ENCODE measurements at places on chromosomes 2 and 18.

DNA sequence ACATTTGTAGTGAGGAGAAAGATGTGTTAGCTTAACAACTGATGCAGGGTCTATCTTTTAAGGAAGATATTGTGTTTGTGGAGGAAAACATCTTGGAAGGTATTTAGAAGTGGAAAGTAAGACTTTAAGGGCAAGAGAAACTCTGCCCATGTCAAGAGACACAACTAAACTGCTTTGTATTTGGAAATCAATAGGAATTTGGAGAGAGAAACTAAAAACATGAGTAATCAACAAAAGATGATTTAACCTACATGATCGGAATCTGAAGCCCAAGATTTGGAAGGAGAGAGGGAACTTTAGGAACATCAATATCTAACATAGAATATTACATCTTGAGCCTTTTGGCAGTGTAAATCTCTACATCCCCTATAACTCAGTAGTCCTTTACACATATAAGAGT lies 184.2 kb upstream of the COL3A1 start:
- no peak for DNase-seq

DNA sequence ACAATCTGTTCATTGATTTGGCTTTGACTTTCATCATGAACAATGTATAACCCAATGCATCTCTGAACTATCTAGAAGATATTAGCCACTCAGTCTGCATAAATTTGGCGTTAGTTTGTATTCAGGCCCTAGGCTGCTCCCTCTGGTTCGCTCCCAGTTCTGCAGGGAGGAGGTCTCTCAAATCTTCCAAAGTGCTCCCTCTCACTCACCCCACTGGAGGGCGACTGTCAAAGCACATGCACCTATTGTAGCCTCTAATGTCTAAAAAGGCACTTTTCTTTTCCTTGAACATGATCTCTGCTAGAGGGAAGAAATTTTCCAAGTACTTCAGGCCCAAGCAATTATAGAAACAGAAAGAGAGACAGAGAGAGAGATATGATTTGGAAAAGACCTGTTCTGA lies 291.5 kb downstream of the TDRD15 start:
- DNase-seq = no peak

DNA sequence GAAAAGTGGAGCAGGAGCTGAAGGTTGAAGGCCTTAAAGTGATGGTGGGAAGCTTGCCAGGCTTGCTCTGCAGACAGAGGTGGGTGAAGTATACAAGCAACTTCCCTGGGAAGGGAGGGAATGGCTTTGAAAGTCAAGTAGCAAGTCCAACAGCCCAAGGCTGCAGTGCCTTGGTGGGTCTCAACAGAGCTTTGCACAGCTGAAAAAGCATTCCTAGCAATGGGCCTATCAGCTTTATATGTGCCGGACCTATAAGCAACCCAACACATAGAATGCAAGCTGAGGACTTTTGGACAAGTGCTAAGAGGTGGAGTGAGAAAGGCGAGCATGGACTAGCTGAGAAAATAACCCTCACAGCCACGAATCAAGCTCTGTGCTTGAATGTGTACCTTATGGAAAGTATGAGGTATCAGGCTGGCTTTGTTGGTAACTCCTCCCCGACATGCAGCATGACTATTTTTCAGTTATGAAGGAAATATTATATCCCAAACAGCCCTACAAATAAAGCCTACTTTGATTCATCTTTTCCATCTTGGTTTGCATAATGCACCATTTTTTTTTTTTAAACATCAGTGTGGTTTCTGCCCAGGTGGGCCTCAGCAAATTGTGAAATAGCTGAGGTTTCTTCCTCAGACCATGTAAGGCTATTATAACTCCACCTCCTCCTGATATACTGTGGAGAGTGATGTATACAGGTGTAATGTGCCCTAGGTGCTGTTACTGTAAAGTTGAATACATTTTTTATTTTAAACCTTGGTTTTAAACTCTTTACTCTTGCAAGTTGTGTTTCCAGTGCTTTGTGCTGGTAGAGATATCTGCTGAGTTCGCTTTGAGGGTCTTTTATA lies 241.4 kb upstream of the CXCR4 start:
- no peak for DNase-seq

DNA sequence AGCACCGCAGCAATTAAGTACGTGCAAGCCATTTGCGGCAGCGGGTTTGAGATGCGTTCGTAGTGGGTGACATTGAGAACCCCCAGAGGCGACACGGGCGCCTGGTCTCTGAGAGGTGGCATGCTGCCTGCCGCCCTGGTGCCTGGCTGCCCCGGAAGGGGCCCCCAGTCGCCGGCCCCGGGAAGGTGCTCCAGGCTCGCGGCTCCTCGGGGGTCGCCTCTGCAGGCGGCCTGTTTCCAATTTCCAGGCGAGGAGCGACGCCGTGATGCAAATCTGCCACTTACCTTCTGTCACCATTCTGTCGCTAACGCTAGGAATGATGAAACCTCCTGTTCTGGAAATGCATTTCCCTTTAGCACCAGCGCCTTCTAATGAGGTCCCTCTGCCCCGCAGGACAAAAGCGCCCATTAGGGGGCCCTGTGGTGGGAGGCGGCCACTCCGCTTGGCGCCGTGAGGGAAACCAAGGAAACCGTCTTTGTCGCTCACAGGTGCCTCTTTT lies 13.0 kb downstream of the KIF5C start:
- DNase-seq = no peak

DNA sequence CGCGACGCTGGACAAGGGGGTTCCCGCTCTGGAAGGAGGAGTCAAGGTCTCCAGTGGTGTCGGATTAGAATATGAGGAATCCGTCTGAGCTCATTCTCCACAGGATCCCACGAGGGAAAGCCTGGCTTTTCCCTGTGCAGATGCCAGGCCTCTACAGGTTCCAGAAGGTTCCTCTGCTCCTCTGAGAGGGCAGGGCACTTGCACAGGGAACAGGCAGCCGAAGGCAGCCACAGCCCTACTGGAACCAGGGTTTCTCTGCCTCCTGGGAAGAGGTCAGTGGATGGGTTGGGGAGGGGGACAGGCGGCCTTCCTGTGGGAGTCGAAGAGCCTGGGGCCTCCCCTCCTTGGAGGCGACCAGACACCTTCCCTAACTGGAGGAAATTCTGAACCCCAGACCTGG lies 1.7 kb upstream of the AQP12A start:
- no peak for DNase-seq

- no peak for DNase-seq
These were observed 188.8 kb downstream of the TSN start for GRCh38 chr2:121944072-121944831.

DNA sequence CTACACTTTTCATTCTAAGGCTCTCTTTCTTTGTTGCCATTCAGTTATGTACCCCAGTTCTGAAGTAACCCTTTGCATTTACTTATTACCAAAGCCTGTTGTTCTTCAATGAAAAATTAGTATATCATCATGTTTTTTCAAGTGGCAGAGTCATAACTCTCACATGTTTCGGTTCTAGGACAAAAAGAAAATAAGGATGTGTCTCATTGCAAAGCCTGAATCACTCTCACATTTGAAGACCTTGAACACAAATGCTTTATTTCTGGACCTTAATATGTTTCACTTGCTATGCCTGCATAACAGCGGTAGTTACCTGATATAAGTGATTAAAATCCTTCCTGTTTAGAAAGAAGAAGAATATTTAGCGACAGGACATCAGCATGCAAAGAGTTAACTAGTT lies 49.1 kb downstream of the ZEB2 start:
- no peak for DNase-seq

GRCh38 chr2:62473246-62473827 lies 32.7 kb downstream of the TMEM17 start:
- DNase-seq = no peak

DNA sequence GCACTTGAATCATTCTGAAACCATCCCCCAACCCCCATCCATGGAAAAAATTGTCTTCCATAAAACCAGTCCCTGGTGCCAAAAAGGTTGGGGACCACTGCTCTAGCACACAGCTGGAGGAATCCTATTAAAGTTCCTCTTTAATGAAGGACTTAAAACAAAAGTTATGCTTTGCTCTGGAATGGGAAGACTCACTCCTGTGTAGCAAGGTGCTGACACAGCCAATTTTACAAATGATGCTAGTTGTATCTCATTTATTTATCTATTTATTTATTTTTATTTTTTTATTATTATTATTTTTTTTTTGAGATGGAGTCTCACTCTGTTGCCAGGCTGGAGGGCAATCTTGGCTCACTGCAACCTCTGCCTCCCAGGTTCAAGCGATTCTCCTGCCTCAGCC lies 58.9 kb upstream of the NDUFV2 start:
- no peak for DNase-seq

GRCh38 chr2:2812117-2812516 lies 481.0 kb upstream of the MYT1L start:
- DNase-seq = no peak

- no peak for DNase-seq
These were observed at the start of gene GPR75 for GRCh38 chr2:53859206-53860181. Gene GPR75 (minus strand): TSS chr2:53859967. CDS start chr2:53854756, 5,211 bp downstream.

DNA sequence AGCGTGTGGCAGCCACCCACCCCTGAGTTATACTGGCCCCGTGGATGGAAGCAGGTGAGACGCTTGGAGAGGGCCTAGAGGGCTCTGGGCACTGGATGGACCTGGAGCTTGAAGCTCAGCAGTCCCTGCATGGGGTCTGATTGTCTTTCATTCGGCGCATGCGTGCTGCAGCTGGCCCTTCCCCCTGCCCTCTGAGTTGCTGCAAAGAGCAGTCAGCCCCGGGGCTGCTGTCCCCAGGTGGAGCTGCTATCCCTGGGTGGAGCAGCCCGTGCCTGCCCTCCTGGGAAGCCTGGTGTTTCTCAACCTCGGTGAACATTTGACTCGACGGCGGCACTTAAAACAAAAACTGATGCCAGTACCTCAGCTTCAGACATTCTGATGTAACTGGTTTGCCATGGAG lies 29.6 kb downstream of the IGFBP5 start:
- DNase-seq = no peak

GRCh38 chr2:240466579-240467148 lies 31.2 kb downstream of the GPC1 start:
- DNase-seq = no peak

- DNase-seq = no peak
These were observed 7.0 kb downstream of the CHCHD5 start for GRCh38 chr2:112591413-112591812.

DNA sequence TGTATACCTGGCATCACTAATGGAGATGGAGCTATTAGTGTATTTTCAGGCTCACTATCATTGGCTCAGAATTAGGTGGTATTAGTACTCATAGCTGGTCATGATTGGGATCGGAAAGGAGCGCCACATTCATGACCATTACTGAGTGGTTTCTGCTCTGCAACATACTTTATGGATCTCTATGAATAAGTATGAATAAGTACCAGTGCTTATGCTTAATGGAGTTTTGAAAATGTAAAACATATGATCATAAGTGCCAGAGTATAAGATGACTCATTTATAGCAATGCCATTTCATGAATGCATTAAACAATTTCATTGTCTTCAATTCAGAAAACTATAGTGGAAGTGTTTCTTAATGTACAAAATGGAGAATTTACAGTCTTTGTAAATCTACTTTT lies 156.7 kb downstream of the GALNT3 start:
- DNase-seq = no peak

GRCh38 chr2:20190876-20191713 lies 33.8 kb downstream of the SDC1 start:
- no peak for DNase-seq

DNA sequence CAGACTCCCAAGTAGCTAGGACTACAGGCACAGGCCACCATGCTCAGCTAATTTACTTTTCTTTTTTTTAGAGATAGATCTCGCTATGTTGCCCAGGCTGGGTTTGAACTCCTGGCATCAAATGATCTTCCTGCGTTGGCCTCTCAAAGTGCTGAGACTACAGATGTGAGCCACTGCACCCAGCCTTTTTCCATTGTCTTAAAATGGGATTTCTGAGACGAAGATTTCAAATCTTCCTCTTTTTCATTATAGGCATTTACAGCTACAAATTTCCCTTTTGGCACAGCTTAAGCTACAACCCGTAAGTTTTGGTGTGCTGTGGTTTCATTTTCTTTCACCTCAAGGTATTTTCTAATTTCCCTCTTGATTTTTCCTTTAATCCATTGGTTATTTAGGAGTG lies 8.6 kb downstream of the GNLY start:
- DNase-seq = no peak

- DNase-seq = no peak
These were observed 2.0 kb upstream of the MCFD2 start for GRCh38 chr2:46917628-46918027.

DNA sequence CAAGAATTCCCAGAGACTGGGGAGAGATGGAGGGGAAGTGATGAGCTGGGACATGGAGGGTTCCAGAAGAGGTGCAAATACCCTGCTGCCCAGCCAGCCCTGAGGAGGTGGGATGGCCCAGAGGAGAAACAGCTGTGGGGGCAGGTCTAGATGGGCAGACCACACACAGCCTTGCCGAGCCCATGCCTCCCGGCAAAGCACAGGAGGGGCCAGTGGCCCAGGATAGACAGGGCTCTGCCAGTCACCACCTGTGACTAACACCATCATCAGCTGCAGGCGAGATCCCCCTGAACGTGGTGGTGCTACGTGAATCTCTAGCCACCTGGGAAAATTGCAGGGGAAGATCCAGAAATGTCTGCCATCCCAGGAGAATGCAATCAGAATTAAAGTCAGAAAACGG lies 39.4 kb downstream of the SCTR start:
- no peak for DNase-seq

- no peak for DNase-seq
These were observed 560.2 kb downstream of the CNTNAP5 start for GRCh38 chr2:124585277-124585676.

GRCh38 chr18:79275461-79275860 lies 120.3 kb upstream of the NFATC1 start:
- DNase-seq = no peak

- DNase-seq = no peak
These were observed 222.1 kb downstream of the CELF4 start for GRCh38 chr18:37343542-37343851.

- DNase-seq = no peak
These were observed 4.6 kb downstream of the TMEM163 start for GRCh38 chr2:134714228-134714627.

DNA sequence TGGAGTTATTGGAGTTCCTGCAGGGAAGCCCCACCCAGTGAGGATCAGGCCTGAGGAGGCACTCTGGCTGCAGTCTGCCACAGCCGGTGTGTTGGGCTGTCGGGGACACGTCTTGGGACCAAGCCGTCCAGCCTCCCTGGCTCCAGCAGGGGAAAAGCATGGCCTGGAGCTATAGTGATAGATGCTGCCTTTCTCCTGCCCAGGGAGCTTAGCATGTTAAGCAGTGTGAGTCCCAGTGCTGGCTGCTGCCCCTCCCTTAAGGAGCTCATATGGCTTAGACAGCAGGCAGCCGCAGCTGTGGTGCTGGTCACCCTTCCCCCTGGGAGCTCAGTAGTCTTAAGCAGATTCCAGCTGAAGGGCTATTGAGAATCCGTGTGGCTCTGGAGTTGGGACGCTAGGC lies 78.9 kb downstream of the CERS6 start:
- DNase-seq = no peak

GRCh38 chr18:38571651-38572050 lies 1006.1 kb upstream of the CELF4 start:
- no peak for DNase-seq

Data from K562 (cell line).